Putamen (tissue), 1 donor: ENCODE measurements at places on chromosomes 5 and 9.

GRCh38 chr5:112822456-112822855 is 38.6 kb upstream of the SRP19 start:
- DNase-seq = no peak

- no peak for DNase-seq
Observed at GRCh38 chr5:173201636-173202265, 33.3 kb downstream of the NKX2-5 start.

GRCh38 chr5:151663617-151664293 is 23.0 kb downstream of the SPARC start:
- DNase-seq = peak; percentile 54

DNA sequence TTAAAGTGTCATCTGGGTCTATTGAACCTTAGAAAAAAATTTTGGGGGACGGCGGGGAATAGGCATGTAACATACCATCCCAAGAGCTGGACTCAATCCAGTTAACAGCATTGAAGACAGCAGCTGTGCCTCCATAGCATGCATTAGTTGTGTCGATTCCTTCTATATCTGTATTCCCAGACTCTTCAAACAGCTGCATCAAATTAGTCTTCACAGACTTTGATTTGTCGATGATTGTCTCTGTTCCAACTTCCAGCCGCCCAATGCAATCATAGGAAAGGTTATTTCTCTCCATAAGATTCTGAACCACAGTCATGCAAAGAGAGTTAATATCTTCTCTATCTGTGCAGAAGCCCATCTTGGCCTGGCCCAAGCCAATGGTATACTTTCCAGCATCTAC is 14.8 kb downstream of the HMGCS1 start:
- DNase-seq = no peak

GRCh38 chr5:81852291-81853029 is 101.6 kb upstream of the SSBP2 start:
- DNase-seq = no peak

DNA sequence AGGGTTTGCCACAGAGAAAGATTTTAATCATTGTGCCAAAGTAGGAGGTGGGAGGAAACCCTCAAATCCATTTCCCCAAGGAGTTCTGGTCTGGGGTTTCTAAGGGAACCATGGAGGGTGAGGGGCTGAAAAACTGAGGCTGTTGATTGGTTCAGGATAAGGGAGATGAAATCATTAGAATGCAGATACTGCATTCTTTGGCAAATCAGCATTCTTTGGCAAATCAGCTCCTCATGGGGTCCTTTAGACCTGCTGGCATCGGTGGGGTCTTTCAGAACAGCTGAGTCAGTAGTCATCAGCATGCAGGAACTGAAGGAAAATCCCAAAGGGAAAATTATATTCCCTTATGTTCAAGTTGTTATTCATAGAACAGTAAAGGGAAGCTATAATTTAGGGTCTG is 585.5 kb downstream of the ISL1 start:
- DNase-seq = no peak

- no peak for DNase-seq
Observed at GRCh38 chr5:34439601-34440000, 216.5 kb upstream of the RAI14 start.

GRCh38 chr5:170168797-170169196 is 63.1 kb downstream of the FOXI1 start:
- DNase-seq = no peak

GRCh38 chr5:136164226-136164625 is 28.7 kb downstream of the SMIM32 start:
- no peak for DNase-seq

DNA sequence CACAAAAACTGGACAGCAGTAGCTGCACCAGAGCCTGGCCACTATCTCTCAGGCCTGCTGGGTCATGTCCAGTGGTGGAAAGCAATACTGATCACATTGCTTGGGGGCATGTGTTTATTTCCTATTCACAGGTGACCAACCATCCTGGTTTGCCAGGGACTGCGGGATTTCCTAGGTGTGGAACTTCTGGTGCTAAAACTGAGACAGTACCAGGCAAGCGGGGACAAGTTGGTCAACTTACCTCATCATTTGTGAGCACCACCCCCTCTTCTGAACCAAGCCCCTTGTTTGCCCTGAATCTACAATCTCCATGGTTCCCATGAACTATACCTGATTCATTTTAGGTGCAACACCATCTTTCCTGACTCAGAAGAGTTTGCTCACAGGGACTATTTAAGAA is 81.3 kb downstream of the TNC start:
- DNase-seq = no peak

DNA sequence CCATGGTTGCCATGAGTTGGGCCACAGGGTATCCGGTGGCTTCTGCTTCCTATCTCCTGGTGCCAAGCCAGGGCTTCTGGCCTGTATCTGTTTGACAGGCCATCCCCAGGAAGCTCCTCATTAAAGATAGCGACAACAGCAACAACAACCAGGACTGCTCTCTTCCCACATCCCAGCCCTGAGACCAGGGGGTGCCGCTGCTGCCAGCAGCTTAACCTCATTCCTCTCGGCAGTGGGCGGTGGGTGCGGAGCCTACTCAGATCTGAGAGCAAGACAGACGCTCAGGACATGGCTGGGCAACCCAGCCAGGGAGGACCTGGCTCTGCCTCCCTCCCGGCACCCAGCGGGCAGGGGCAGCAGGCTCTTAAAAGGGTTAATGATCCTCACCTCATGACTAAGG is 98.3 kb downstream of the PSD2 start:
- no peak for DNase-seq

- DNase-seq = no peak
Observed at GRCh38 chr5:90813392-90813791, 254.8 kb downstream of the ADGRV1 start.

- peak; percentile 55 for DNase-seq
Observed at GRCh38 chr5:14809369-14810155, 62.0 kb downstream of the ANKH start.

DNA sequence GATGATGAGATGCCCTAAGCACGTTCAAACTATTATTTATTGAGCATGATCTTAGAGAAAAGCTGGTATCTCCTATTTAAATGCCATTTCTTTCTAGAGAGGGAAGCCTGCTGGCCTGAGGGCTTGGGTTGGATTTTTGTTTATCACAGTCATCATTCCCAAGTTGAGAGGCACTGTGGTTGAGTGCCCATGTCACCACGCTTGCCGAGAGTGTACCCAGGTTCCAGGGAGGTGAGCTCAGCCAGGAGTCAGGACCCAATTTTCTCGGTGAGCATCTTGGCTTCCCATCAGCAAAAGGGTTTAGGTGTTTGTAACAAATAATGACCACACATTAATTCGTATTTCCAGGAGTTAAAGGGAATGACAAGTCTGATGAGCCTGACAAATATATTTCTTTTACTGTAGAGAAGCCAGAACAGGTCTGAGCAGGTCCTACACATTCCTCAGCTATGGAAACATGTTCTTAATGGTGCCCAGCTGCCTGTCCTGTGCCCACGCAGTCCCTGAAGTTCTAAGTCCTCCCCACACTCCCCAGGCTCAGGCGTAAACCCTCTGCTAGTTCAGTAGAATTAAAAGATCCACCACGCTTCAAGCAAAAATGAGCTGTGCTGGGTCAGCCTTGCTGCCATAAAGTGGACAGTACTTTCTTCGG is 258.9 kb upstream of the IRX2 start:
- DNase-seq = no peak

DNA sequence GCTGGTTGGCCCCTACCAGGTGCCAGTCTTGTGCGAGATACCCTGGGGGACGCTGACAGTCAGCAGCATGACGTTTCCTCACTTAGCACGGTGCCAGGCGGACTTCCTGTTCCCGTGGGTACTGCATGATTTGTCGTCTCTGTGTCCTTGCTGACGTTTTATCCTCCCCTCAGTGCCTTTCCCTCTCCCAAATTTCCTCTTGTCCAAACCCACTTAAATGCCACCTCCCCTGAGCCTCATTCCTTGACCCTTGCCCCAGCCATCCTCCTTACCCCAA is 60.6 kb upstream of the SAP30L start:
- DNase-seq = no peak

- DNase-seq = no peak
Observed at GRCh38 chr5:2705861-2706260, 45.6 kb downstream of the IRX2 start.

DNA sequence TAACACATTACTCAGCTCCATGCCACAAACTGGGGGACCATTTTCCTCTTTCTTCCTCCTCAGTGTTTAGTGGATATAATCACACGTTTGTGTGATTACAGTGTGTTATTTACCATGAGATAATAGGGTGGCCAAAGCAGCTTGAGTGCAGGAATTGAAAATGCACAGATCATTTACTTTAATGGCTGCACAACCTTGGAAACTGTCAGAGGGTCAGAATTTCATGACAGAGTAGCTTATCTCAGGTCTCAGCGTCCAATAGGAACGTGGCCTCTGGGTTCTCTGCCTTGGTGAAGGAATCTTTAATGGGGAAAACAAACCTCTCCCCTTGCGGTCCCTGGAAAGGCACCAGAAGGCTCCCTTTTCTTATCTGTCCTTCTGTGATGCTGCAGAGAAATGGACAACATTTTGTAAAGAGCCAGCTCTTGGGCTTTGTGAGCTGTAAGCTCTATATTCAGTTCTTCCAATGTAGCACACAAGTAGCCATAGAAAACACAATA is 87.4 kb upstream of the CD180 start:
- no peak for DNase-seq

GRCh38 chr5:69454460-69455249 is 37.9 kb upstream of the OCLN start:
- DNase-seq = no peak

- no peak for DNase-seq
Observed at GRCh38 chr5:101271416-101271815, 368.3 kb upstream of the ST8SIA4 start.

- peak; percentile 34 for DNase-seq
Observed at GRCh38 chr9:110951805-110952539, 86.3 kb downstream of the LPAR1 start.

- no peak for DNase-seq
Observed at GRCh38 chr5:164578911-164579310, 1073.5 kb downstream of the MAT2B start.

- no peak for DNase-seq
Observed at GRCh38 chr5:35294976-35295375, 64.7 kb upstream of the PRLR start.

DNA sequence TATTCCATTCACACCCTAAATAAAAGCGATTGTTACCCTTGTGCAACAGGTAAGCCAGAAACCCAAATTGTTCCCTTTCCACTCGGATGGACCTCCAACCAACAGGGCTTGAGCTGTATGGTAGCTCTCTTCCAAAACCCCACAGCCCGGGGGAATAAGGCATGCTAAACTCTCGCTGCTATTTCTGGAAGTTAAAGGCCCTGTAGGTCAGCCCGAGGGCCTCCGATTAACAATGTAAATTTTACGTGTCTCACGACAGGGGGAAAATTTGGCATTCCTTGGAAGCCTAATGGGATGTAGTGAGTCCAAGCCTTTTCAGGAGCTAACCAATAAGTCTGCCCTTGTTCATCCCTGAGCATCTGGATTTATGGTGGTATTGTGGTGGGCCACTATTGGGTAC is 26.0 kb downstream of the CNOT8 start:
- DNase-seq = no peak

DNA sequence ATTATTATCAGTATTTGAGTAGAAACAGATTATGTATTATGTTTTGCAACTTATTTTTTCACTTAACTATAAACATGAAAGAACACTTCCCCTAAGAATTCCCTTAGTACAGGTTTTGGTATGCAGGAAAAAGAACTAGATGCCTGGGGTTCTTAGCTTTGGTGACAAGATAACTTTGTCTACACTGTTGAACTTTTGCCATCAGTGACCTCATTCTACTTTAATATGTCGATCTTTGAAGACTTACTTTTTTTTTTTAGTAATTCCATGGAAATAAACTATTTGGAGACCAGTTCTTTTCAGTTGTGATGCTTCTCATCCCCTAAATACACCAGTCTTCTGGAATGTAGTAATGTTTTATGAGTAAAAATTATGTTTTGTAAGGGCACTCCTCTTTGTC is 34.3 kb downstream of the ZNF462 start:
- no peak for DNase-seq

DNA sequence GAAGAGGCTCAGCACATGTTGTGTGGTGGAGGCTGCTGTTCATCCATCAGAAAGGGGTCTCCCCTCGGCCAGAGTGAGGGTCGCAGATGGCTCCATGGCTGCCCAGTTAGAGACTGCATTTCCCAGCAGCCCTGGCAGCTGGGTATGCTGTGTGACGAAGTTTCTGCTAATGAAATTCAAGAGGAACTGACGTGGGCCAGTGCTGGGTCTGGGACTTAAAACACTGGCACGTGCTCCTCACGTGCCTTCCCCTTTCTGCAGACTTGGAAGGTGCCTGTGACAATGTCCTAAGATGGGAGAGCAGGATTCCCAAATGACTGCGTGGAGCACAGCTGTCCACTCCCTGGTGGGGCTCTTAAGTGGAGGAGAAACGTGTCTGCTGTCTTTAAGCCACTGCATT is 114.5 kb upstream of the RAPGEF1 start:
- no peak for DNase-seq

GRCh38 chr5:82466986-82467561 is 188.9 kb upstream of the RPS23 start:
- no peak for DNase-seq

DNA sequence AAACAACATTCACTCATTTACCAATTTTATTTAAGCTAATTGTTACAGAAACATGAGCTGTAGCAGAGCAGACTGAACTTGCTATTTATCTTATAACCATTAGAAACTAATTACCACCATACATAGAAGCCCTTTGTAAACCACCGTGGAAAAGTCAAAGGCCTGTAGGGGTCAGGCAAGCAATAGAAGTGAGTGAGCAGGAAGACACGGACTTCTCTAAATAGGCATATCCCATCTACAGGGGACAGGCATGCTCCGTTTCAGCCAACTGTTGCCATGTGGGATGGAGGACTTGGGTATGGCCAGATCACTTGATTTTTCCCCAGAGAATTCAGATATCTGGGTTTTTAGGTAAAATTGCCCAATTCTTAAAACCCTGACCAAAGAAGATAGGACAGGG is 44.8 kb downstream of the PRRC1 start:
- DNase-seq = peak; percentile 5

- no peak for DNase-seq
Observed at GRCh38 chr5:124337996-124338395, 408.4 kb downstream of the ZNF608 start.

GRCh38 chr9:128706671-128707381 is 4.5 kb downstream of the PKN3 start:
- DNase-seq = no peak

DNA sequence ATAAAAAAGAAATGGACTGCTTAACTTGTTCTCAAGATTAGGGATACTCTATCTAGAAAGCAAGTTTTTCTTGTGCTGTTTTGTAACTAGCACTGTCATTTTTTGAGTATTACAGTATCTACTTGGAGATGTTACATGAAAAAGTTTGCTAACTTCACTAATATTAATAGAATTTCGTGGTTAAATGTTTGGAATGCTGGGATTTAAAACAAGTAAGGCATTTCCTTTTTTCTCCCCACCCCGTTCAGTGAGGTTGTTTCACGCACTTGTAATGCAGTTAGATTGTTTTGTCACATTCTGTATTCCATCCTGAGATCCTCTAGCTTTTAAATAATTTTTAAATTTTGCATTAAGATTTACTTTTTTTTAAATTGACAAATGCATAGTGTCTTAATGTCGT is 20.0 kb upstream of the TEK start:
- DNase-seq = no peak

- DNase-seq = no peak
Observed at GRCh38 chr5:83034036-83034435, 43.2 kb downstream of the TMEM167A start.

GRCh38 chr5:14125262-14125661 is 17.9 kb upstream of the TRIO start:
- DNase-seq = no peak
